ENCODE measurements at places on chromosomes 6 and 20.

DNA sequence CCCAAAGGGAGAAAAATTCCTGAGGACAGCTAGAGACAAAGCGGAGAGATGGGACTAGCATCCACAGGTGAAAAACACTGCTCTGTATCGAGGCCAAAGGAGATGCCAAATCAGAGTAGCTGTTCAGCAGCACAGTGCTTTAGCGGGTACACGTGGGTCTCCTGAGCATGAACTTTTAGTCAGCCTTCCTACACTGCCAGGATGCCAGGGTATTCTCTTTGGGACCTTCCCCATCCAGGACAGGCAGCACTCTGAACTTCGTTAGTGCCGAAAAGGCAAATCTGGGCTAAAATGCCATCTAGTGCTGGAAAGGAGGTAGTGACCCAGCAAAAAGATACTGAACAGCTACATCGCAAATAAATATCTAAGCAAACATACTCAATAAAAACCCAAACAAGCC, 64.9 kb downstream of the C6orf58 start:
- peak; percentile 39 for DNase-seq

GRCh38 chr20:58169450-58169849, 59.0 kb downstream of the ANKRD60 start:
- DNase-seq: no peak

DNA sequence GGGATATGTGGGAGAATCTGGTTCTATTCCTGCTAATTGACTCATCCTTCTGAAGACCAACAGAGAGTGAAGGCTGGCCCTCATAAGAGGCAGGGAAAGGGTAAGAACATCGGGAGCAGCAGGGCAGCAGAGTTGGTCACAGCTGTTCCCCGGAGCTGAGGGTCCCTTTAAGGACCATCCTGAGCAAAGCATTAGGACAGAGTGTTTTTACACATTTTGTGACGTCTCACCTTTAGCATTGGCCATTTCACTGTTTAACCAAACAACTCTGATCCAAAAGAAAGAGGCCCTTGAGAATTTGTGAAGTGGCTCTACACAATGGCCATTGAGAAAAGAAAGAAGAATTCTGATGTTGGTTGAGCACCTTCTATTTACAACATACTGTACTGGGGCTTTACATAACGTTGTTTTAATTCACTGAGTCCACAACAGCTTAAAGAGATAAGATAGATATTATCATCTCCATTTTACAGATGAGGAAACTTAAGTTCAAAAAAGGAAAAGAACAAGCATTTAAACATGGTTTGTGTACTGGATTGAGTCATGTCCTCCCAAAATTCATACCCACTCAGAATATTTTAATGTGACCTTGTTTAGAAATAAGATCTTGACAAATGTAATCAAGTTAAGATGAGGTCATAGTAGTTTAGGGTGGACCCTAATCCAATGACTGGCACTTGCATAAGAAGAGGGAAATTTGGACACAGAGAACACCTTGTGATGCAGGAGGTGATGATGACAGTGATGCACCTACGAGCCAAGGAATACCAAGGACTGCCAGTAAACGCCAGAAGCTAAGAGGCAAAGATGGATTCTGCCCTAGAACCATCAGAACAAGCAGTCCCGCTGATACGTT, 62.0 kb downstream of the VGLL2 start:
- DNase-seq: no peak

- DNase-seq: no peak
These were observed 41.8 kb upstream of the FUCA2 start for GRCh38 chr6:143553337-143553736.

DNA sequence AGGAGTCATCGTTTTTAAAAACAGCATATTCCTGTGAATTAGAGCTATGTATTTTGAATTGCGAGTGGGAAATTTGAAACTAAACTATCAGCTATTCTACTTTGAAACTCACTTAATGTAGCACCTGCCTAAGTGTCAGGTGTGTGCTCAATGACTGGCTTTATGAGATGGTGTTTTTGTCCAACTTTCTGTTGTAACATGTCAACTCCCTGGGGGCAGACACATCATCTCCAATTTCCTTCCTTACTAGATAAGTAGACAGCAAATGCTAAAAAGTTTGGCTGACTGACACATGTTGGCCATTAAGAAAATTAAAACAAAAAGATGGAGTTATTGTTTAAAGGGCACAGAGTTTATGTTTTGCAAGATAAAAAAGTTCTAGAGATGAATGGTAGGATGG, 226.9 kb downstream of the TFAP2B start:
- DNase-seq: no peak

- DNase-seq: no peak
These were observed 31.9 kb upstream of the THEMIS start for GRCh38 chr6:127932708-127933107.

DNA sequence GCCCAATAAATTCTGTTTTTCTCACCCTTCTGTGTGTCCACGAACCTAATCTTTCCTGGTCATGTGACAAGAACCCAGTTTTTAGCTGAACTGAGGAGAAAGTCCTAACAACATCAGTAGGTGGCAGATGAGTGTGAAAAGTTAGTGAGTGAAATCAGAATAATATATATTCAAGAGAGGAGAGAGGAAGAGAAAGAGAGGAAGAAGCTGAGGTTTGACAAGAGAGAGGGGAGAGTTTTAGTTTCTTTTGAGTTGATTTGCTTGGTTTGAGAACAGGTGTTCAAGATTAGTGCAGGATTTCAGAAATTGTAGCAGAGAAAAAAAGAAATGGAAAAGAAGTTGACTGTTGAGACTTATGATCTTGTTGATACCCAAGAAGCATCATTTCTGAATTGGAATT, 930.5 kb upstream of the FLRT3 start:
- DNase-seq: no peak

GRCh38 chr6:140627002-140627401, 1252.6 kb upstream of the CITED2 start:
- DNase-seq: no peak

- peak; percentile 60 for DNase-seq
These were observed 1.2 kb downstream of the DDR1 start for GRCh38 chr6:30885481-30885998.

DNA sequence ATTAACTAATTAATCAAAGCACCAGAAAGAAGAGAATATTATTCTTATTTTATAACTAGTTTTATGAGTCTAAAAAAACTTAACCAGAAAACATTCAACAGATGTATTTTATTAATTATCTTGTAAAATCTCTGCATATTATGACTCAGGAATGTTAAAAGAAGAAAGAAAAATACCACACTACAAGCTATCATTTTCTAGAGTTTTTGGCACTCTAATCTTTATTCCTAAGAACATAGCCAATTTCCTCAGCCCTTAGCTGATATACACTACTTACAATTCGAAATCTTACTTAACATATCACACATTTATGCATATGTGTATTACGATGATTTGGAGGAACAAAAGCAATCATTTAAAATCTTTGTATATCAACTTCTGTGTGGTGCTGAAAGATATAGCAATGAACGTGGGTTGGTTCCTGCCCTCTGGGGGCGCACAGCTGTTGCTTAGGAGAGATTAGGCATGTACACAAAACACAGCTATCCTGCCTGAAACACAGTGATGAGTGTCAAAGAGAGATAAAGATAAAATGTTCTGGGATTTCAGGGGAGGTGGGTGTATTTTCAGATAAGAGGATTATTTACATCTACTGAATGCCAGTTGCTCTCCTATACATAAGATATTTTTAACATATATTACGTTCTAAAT, 404.5 kb downstream of the SYNE1 start:
- DNase-seq: no peak

- no peak for DNase-seq
These were observed 188.0 kb upstream of the ADGRB3 start for GRCh38 chr6:68447112-68447511.

GRCh38 chr6:69719602-69720193, 77.1 kb downstream of the LMBRD1 start:
- peak; percentile 2 for DNase-seq

- DNase-seq: no peak
These were observed 518.9 kb upstream of the JARID2 start for GRCh38 chr6:14726816-14727493.

- peak; percentile 62 for DNase-seq
These were observed 36.3 kb upstream of the TGM2 start for GRCh38 chr20:38201356-38201755.

GRCh38 chr6:135675862-135676261, 175.6 kb upstream of the PDE7B start:
- peak; percentile 59 for DNase-seq

GRCh38 chr20:48815537-48815936, 12.3 kb downstream of the PREX1 start:
- no peak for DNase-seq

- no peak for DNase-seq
These were observed 42.8 kb upstream of the SLC23A2 start for GRCh38 chr20:5044075-5044620.

DNA sequence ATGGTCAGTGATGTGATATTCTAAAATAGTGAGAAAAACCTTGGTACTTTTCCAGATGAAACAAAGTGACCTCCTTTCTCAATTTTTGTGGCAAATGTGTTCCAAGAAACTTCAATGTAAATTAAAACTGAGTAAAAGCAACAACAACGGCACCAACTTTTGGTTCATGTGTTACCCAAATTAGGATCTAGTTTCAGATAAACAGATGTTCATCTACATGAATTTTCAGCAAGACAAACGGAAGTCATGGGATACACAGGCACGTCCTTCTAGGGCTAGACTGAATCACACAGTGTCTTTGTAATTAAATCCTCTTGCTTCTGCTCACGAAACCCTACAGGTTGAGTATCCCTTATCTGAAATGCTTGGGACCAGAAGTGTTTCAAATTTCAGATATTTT, 915.2 kb downstream of the TFAP2A start:
- no peak for DNase-seq

- DNase-seq: no peak
These were observed 55.1 kb downstream of the ADNP start for GRCh38 chr20:50876063-50876685.

DNA sequence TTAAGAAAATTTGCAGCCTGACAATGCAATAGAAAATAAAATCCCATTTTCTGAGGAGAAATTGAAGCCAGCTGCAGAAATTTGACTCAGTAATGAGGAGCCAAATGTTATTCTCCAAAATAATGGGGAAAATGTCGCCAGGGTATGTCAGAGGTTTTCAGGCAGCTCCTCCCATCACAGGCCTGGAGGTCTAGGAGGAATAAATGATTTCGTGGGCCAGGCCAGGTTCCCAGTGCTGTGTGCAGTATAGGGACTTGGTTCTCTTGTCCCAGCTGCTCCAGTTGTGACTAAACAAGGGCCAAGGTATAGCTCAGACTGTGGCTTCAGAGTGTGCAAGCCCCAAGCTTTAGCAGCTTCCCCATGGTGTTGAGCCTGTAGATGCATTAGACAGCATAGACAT, 1240.8 kb upstream of the ADGRB3 start:
- no peak for DNase-seq

- no peak for DNase-seq
These were observed 68.0 kb downstream of the CD164 start for GRCh38 chr6:109314313-109314712.

DNA sequence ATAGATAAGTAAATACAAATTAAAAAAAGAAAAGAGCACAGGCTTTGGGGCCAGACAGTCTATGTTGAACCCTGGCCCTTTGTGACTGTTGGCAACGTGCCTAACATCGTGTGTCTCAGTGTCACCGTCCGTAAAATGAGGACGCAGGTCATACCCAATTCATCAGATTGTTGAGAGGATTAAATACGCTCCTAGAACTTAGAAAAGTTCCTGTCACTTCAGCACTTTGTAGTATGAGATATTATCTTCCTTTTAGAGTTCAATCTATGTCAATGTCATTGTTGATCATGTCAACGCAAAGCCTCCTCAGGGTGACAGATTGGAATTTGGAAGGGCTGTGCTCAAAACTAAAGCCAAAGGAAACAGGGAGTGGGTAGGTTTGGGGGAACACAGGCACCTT, 21.7 kb downstream of the SERPINB1 start:
- DNase-seq: no peak

- no peak for DNase-seq
These were observed 3.6 kb upstream of the PHF1 start for GRCh38 chr6:33407132-33407718.

DNA sequence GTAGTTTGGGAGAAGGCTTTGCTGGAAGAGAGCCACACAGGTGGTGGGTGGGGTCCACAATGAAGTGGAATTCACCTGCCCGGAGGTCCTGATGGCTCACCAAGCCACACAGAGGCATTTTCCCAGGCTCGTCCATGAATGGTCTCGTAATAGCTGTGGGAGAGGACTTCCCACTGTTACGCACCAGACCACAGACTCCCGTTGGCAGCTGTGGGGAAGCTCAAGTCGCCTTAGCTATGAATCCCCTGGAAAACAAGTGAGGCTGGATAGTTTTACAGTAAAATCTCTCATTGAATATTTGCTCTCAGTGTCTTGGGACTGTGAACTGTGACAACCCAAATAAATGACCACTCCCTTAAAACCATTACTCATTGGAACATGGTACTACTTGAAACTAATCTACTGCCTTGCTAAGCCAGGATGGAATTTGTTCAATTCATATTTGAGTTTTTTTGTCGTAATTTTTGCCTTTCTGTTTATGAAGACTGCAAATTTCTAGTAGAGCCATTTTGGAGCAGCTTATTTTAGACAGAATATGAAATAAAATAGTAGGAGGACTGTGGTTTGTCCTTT, 79.4 kb downstream of the JAG1 start:
- DNase-seq: no peak

GRCh38 chr20:45963059-45964005, 8.7 kb downstream of the ZNF335 start:
- peak; percentile 68 for DNase-seq

GRCh38 chr6:85660181-85660611, 17.5 kb upstream of the SYNCRIP start:
- peak; percentile 40 for DNase-seq

GRCh38 chr20:8621001-8621400, 447.9 kb upstream of the PLCB4 start:
- DNase-seq: no peak

- no peak for DNase-seq
These were observed 38.2 kb downstream of the NFYA start for GRCh38 chr6:41111017-41111416.

DNA sequence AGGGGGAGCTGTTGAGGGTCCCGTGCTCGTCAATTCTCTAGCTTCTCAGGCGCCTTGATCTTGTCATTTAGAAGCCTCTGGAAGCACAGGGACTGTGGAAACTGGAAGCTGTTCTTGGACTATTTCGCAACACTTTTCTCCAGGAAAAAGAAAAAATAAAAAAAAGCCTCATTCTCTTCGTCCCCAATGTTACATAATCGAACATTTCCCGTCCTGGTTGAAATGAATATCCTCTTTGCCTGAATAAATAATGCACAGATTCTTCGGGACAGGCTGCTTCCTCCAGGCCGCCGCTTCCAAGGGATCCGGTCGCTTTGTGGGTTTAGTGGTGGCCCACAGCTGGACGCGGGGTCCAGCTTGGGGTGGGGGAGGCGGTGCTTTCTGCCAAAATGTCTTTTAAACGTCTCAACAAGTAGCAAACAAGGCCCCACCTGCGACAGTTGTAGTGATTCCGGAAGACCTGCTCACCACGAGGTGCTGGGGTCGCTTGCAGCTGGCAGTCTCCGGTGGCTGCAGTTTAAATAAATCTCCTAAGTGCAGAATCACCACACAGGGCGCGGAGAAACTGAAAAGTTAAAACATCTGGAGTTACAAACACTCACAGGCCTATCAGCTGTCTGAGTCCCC, 125.9 kb upstream of the ESR1 start:
- no peak for DNase-seq

Data from A549 (cell line).